ENCODE measurements at places on chromosomes 16 and 17.

GRCh38 chr17:44961921-44962350 is 6.2 kb downstream of the C1QL1 start:
- DNase-seq, result no peak

GRCh38 chr17:80942423-80943345 is 49.0 kb upstream of the CHMP6 start:
- no peak for DNase-seq

DNA sequence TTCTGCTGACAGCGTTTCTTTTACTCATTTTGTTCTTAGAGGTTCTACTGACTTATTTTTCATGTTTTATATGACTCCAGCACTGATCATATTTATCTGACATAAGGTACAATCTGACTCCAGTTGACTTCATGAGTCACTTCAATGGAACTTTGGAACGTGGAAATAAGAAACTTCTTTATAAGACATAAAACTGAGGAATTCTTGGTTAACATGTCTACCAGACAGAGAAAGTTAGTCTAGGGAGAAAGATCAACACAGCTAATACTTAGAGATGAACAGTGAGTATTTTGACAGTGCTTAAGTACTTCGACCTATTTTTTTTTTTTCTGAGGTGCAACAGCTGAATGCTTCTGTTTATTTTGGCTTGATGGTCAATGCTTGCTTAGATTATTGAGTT is 679.5 kb downstream of the KCNJ2 start:
- DNase-seq, result no peak

- DNase-seq, result no peak
These were observed 42.3 kb upstream of the CCNF start for GRCh38 chr16:2386990-2387389.

- peak; percentile 85 for DNase-seq
These were observed 324.7 kb downstream of the SEC14L1 start for GRCh38 chr17:77465358-77466041.

DNA sequence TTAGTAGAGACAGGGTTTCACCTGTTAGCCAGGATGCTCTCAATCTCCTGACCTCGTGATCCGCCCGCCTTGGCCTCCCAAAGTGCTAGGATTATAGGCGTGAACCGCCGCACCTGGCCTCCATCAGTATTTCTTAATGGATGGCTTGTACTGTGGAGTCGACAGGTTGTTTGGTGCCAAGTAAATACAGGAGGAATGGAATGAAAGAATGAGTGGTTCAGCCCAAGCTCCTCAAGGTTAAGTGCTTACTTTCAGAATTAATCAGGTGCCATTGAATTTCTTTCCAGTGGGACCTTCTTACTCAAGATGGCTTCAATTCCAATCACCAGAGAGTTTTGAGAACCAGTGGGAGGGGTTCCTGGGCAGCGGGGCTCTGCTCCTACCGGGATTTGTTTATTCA is 25.0 kb downstream of the ALOX15 start:
- DNase-seq, result no peak

GRCh38 chr17:45383003-45383402 is 49.7 kb downstream of the ARHGAP27 start:
- DNase-seq, result no peak

DNA sequence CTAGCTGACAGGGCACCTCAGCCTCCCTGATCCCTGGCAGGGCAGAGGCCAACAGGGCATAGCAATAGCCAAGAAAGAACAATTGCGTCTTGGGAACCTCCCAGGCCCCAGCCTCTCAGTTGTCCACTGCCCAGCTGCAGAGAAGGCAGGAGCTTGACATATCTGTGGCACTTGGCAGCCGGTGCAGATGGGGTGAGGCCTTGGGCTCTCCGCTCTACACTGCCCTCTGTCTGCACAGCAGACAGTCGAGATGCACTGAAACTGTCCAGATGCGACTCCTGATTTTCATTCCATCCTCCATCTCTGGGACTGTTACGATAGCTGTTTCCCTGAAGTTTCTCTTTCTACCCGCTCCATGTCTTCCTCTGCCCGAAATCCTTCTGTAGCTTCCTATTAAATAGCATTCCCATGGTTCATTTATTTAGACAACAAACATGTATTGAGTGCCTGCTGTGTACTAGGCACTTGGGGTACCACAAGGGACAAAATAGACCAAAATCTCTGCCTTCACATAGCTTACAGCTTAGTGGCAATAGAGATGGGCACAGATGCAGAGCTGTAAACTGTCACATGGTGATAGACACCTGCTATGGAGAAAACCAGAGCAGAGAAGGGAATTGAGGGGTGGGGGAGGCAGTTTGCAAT is 3.3 kb downstream of the POLR3E start:
- no peak for DNase-seq

DNA sequence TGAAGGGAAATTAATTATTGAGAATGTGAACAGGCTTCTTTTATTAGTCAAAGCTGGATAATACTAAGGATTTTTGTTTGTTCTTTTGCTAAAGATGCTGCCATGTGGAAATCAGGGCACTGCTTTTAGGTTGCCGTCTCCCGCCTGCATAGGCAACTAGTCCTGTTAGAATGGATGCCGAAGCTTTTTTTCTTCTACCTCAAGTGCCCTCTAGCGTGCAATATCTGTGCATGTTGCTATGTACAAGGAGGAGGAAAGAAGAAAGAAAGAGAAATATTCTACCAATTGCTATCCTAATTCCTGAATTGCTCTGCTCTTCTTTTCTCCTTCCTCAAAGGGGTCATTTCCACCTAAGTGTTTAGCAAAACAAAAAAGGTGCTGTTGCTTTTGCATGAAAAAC is 5.2 kb upstream of the CDH8 start:
- no peak for DNase-seq

DNA sequence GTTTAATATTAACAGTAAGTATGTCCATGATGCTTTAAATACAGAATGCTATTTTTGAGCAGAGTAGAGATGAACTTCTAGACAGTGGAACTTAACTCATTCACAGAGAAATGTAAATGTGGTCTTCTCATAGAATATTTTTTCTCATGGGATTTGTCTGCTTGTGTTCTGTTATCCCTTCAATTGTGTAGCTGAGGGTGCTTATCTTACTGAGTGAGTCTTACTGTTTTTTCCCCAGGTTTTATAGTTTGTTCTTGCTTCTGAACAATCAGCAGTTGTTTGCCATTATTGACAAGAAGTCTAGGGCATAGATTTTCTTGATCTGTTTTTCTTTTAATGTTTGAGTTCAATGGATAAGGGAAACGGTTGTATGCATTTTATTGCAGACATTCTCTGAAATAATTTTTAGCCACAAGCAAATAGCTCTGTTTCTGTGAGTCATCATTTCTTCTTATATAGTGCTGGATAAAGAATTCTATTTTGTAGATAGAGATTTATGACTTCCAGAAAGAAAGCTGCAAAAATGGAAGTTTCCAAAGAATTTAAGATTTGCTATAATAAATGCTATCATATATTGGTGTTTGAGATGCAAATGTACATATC is 60.5 kb downstream of the NF1 start:
- no peak for DNase-seq

DNA sequence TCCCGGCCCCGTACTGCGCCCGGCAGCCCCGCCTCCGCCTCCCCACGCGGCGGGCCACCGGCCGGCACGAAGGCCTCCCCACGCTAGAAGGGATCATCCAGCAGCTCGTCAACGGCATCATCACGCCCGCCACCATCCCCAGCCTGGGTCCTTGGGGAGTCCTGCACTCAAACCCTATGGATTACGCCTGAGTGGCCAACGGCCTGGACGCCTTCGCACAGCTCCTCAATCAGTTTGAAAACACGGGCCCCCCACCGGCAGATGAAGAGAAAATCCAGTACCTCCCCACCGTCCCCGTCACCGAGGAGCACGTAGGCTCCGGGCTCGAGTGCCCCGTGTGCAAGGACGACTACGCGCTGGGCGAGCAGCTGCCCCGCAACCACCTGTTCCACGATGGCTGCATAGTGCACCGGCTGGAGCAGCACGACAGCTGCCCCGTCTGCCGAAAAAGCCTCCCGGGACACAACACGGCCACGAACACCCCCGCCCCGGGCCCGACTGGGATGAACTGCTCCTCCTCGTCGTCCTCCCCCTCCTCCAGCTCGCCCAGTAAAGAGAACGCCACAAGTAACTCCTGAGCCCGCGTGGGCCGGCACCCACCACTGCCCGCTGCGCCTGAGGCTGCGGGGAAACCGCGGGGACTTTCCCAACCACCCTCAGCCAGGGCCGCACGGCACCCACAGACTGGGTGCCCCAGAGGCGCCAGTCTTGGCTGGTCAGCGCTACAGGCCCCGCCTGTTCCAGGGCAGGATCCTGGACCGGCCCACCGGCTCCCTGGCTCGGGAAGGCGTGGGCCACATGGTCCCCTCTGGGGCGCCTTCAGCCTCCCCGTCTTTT is 39.0 kb upstream of the AKAP1 start:
- peak; percentile 5 for DNase-seq

- no peak for DNase-seq
These were observed 572 bp downstream of the PSMB6 start for GRCh38 chr17:4796552-4796920.

- peak; percentile 78 for DNase-seq
These were observed 5.3 kb upstream of the CDR2L start for GRCh38 chr17:74981979-74982662.

- DNase-seq, result no peak
These were observed 22.0 kb upstream of the CCL1 start for GRCh38 chr17:34384822-34385605.

DNA sequence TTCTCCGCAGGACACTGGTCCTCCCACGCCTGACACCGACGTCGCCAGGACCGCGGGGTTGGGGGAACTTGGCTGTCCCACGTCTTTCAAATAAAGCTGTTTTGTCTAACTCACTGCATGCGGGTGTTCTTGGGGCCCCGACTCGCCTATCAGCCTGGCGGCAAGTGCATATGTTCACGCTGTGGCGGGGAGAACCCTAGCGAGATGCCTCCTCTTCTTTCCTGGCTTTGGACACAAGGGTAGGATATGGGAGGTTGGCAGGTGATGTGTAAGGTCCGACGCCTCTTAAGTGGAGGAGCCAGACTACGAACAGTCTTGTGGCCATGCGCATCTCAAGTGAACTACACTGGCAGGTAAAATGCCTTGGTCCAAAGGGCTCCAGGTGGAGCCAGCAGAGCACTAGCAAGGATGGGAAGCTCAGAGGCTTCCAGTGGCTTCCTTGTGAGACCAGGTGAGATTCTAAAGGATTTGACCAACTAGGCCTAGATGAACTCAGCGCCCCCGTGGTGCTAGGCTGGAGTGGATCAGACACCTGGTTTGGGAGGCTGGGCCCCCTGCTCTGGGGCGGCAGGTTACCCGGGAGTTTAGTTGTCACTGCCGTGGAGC is 873 bp upstream of the RPS2 start:
- DNase-seq, result no peak

DNA sequence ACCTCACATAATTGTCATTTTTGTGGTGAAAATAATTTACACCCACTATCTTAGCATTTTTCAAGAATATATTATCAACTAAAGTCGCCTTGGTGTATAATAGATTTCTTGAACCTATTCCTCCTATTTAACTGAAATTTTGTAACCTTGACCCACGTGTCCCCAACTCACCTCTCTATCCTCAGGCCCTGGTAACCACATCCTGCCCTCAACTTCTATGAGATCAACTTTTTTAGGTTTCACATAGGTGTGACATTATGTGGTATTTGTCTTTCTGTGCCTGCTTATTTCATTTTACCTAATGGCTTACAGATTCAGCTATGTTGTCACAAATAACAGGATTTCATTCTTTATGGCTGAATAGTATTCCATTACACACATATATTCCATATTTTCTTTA is 73.0 kb upstream of the CNTNAP4 start:
- no peak for DNase-seq

- DNase-seq, result no peak
These were observed 9.7 kb upstream of the NXPH3 start for GRCh38 chr17:49565948-49566491.

DNA sequence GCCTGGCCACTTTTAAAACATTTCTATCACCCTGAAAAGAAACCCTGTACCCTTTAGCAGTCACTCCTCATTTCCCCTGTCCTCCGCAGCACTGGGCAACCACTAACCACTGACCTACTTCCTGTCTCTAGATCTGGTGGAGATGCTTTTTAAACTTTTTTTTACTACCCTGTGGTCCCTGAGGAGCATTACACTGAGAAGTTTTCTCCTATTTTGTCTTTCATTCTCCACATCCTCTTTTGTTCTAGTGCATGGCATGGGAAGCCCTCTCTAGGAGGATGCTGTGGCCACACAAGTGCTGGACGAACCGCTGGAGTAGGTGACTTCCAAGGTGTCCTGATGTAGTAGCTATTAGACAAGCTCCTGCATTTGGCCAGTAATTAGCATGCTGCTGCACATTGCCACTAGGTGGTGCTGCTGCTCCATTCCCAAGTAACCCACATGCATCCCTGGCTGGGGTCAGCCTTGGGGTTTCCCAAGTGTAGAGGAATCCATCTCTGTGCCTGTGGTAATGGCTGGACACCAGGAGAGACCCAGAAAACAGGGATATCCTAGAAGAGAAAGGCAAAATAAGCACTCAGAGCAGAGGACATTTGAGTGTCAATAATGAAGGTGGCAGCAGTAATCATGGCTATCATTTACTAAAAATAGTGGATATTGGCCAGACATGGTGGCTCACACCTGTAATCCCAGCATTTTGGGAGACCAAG is 143.8 kb upstream of the CRHR1 start:
- DNase-seq, result peak; percentile 68
